ENCODE measurements at places on chromosomes 1 and 21.

GRCh38 chr1:209420276-209420675 is 163.2 kb upstream of the CAMK1G start:
- no peak for DNase-seq

- no peak for DNase-seq
Observed at GRCh38 chr1:80629304-80629837, 1171.4 kb upstream of the ADGRL2 start.

- no peak for DNase-seq
Observed at GRCh38 chr1:85450832-85451231, 14.1 kb downstream of the DDAH1 start.

DNA sequence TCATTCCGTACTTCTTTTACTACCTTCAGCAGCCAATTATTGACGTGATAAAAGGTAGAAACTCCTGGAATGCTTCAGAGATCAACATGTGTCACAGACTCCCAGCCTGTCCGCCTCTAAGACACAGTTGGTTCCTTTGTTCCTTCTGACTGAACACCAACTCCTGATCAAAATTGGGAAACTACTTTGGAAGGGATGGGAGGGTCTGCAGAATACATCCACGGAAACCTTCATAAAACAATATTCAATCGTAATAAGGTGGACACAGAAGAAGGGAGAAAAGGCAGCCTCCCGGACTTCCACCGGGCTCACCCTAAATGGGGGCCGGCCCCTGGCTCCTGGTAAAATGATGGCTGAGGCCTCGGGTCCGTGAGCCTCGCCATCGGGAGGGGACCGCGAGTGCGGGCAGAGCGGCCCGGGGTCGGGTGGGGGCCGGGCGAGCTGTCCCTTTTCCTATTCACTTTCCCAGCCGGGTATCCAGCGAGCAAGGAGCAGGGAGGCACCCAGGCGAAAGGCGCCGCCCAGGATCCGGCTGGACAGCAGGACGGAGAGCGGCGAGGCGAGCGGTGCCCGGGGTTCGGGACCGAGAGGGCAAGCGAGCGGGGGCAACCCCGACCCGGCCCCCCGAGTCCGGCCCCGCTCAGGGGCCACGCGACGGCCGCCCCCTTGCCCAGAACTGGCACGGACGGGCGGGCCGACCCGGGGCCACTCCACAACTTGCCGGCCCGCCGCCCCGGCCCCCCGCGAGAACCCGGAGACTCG is 805 bp downstream of the NRIP1 start:
- DNase-seq: no peak

DNA sequence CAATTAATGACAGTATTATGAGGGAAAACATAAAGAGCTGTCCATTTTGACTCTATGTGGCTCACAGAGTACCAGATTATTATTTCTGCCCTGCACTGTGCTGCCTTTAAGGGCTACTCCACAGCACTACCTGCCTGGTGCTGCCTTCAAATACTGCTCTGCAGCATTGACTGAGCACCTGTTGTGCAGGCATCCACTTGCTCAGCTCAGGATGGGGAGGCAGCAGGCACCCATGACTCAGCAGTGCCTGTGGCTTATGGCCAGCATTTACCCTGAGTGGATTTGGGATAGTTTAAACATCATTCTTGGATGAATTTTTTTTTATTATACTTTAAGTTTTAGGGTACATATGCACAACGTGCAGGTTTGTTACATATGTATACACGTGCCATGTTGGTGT is 953 bp upstream of the KPRP start:
- DNase-seq: no peak

All from activated naive CD4-positive, alpha-beta T cell (primary cell).